ENCODE measurements at places on chromosomes 6 and 20. TPM values are rescaled to one million over a fixed set of nuclear protein-coding genes. Genes with fewer than 3 reads are reported as not detected.

The DZANK1 gene
- 0.47 TPM for total RNA-seq

The NHSL1 gene
- total RNA-seq, result 15.6 TPM

The TCF15 gene
- under 0.01 TPM for total RNA-seq

The POU5F1 gene
- total RNA-seq, result not detected

The SOBP gene
- 3.9 TPM for total RNA-seq

The LY6G6F gene
- not detected for total RNA-seq

The PPP1R14C gene
- total RNA-seq, result 0.17 TPM

The RIPPLY2 gene
- not detected for total RNA-seq

The MYCT1 gene
- not detected for total RNA-seq

The MACROD2 gene
- 0.63 TPM for total RNA-seq

The APOM gene
- total RNA-seq, result 1.8 TPM

The COL20A1 gene
- total RNA-seq, result not detected

The NHLRC1 gene
- total RNA-seq, result 2.2 TPM

The NTSR1 gene
- under 0.01 TPM for total RNA-seq

The SDC4 gene
- 78.1 TPM for total RNA-seq

The LRFN2 gene
- not detected for total RNA-seq

The SS18L1 gene
- 8.0 TPM for total RNA-seq

The KCNK5 gene
- not detected for total RNA-seq

The PRDM13 gene
- not detected for total RNA-seq

The SLC52A3 gene
- not detected for total RNA-seq

The GATA5 gene
- not detected for total RNA-seq

The MYL9 gene
- total RNA-seq, result 7.0 TPM

The CST7 gene
- not detected for total RNA-seq

The OTOR gene
- not detected for total RNA-seq

The GRM1 gene
- total RNA-seq, result 0.17 TPM

The FAM83C gene
- total RNA-seq, result not detected

The PRL gene
- not detected for total RNA-seq

The SLA2 gene
- total RNA-seq, result not detected

The C6orf52 gene
- total RNA-seq, result not detected

The SCRT2 gene
- total RNA-seq, result not detected

The RIMS4 gene
- 0.16 TPM for total RNA-seq

The FAXC gene
- 0.26 TPM for total RNA-seq

The FUT9 gene
- not detected for total RNA-seq

The ANGPT4 gene
- total RNA-seq, result not detected

The ENPP3 gene
- 0.32 TPM for total RNA-seq

The OR2H2 gene
- total RNA-seq, result not detected

The BPIFB1 gene
- not detected for total RNA-seq

The RAET1L gene
- not detected for total RNA-seq

The STK35 gene
- 18.5 TPM for total RNA-seq

The ERVFRD-1 gene
- total RNA-seq, result not detected

The SLC22A16 gene
- not detected for total RNA-seq

The PLEKHG1 gene
- 3.3 TPM for total RNA-seq

The EIF2S2 gene
- 74.8 TPM for total RNA-seq

The SIM1 gene
- total RNA-seq, result not detected

The DEFB124 gene
- total RNA-seq, result not detected

The SLC22A7 gene
- total RNA-seq, result not detected

The NAPB gene
- 8.8 TPM for total RNA-seq

The GSTA2 gene
- not detected for total RNA-seq

The SIRPB2 gene
- total RNA-seq, result not detected

The C20orf144 gene
- under 0.01 TPM for total RNA-seq

The MOXD1 gene
- total RNA-seq, result 71.6 TPM

The ULBP3 gene
- total RNA-seq, result 9.5 TPM

The RXRB gene
- 26.4 TPM for total RNA-seq

The HSPA12B gene
- 1.9 TPM for total RNA-seq

Data from bronchial smooth muscle cell (primary cell).